Amniotic epithelial cell (primary cell): ENCODE measurements at places on chromosomes 5 and 9.

DNA sequence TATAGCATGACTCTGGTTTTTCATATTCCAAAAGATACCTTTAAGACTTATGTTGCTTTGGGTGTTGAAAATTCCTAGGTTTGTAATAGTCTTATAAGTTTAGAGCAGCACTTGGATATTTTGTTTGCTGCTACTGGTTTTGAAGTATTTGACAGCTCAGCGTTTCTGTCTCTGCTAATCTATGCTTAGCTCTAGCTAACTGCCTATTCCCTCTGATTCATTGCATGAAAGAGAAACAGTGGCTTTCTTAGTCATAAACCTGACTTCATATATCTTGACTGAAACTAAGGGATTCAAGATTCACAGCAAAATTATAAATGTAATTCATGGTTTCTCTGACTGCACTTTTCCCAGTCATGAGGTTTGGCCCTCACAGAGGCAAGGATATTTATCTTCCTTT, 35.6 kb upstream of the ANXA1 start:
- DNase-seq: peak; percentile 87

DNA sequence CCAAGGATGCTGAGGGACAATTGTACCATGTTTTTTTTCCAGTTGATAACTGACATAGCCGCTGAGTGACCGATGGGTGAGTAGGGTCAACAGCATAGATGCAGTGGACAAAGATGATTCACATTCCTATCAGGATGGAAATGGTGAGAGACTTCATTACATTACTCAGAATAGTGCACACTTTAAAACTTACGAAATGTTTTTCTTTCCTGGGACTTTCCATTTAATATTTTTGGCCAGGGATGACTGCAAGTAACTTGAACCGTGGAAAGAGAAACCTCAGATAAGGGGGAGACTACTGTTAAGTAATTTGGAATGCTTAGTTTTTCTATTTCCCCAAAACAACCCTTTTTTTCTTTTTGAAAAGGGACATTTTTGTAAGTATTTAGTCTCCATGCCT, 3.0 kb upstream of the TUSC1 start:
- DNase-seq: peak; percentile 80

DNA sequence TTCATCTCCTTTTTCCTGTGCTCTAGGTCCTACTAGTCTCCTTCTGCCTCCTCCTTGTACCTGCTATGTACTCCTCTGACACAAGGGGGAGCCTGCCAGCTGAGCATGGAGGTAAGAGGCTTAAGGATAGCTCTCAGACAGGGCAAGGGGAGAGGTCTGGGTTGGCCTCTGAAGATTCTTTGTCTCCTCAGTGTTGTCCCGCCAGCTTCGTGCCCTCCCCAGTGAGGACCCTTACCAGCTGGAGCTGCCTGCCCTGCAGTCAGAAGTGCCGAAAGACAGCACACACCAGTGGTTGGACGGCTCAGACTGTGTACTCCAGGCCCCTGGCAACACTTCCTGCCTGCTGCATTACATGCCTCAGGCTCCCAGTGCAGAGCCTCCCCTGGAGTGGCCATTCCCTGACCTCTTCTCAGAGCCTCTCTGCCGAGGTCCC, 3.8 kb downstream of the CREB3 start:
- DNase-seq: peak; percentile 76

GRCh38 chr5:142800776-142801494, 30.8 kb downstream of the ARHGAP26 start:
- no peak for DNase-seq

GRCh38 chr9:4674783-4675182, 4.6 kb upstream of the CDC37L1 start:
- no peak for DNase-seq

DNA sequence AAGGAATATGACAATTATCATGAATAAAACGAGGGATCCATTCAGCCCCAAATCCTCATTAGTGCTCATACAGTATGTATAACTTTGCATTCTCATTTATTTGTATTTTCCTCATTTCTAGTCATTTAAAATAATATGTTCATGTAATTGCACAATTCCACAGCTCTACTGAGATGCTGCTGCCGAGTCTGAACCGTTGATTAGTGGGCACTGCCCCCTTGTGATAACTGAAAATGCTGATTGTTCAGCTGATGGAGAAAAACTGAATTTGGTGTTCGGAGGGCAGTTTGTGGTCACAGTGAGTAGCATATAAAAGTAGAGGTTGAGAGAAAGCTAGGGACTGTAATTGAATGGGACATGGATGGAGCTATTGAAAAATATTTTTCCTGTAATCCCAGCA, 12.2 kb upstream of the GPR151 start:
- peak; percentile 14 for DNase-seq

DNA sequence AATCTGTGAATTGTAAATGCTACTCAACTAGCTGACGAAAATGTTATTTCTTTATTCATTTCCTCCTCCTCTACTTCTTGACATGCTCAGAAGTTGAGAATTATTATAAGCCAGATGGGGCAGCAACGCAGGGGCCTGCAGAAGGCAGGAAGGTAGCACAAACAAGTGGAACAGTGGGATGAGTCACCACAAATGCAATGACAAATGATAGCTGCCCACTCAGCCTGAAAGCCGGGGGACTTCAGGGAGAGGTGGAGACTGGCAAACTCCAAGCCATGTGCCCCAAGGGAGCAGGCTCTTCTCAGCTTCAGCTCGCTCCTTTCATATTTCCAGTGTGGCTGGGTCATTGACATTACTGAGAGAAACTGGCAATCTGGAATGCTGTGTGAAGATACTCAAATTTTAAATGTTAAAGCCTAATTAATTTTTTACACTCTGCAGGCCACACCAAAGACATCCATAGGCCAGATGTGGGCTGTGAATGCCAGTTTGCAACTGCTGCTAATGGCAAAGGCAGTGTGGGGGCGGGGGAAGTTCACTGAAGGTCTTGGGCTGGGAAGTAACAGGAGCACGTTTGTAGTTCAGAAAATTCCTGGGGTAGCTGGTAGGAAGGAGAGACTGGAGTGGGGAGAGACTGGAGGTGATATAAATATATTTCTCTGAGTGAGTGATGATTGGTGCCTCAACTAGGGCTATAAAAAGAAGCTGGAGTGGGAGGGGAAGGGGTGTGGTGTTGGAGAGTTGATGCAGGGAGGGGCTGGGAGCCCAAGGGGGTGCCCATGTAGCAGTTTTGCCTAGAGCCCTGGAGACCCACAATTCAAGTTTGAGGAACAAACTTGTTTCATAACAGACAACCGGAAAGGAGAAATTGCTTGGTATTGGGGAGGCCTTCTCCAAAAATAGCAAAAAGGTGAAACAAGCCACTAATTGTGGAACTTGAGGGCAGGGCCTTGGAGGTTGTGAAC, 20.8 kb upstream of the ADRB2 start:
- peak; percentile 27 for DNase-seq

- no peak for DNase-seq
Measured at GRCh38 chr9:73166468-73166867, 14.8 kb downstream of the ANXA1 start.

DNA sequence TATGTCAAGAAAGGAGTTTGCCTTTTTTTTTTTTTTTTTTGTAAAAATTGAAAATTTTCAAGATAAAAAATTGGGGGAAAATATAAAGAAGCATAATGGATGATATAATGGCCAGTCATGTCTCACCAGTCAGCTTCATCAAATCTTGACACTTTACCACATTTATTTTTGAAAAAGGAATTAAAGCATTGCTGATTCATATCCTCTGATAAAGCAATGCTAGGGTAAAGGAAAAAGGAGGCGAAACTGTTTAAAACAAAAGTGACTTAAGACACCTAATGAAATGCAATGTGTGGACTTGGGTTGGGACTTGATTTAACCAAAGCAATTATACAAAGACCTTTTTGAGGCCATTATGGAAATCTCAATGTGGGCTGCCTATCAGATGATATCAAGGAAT, 208.5 kb downstream of the ARHGAP26 start:
- DNase-seq: no peak

- DNase-seq: no peak
Measured at GRCh38 chr5:160371294-160371693, 868 bp upstream of the C1QTNF2 start.

- no peak for DNase-seq
Measured at GRCh38 chr5:133882846-133883245, 85.6 kb downstream of the C5orf15 start.

GRCh38 chr5:95057615-95058014, 227.3 kb downstream of the MCTP1 start:
- no peak for DNase-seq
